ENCODE measurements at places on chromosomes 6 and 20. TPM values are rescaled to one million over a fixed set of nuclear protein-coding genes. Genes with fewer than 3 reads are reported as not detected.

GRCh38 chr6:50902260-50902659 lies 83.6 kb downstream of the TFAP2B start:
- no peak for DNase-seq

GRCh38 chr20:834151-834746 lies 734 bp downstream of the FAM110A start:
- DNase-seq, result no peak

DNA sequence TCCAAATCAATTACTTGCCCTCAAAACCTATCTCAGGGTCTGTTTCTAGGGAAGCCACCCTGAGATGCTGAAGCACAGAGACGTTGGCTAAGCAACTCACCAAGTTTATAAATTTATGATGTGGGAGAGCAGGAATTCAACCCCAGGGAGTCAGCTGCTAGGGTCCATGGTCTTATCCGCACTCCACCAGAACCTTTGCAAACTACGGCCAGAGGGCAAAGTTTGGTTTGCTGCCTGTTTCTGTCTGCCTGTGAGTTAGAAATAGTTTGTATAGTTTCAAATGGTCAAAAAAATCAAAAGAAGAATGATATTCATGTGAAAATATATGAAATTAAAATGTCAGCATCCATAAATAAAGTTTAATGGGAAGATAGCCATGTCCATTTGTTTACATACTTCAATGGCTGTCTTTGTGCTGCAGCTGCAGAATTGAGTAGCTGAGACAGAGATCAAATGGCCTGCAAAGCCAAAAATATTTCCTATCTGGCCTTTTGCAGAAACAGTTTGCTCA lies 83.7 kb upstream of the ZFP64 start:
- no peak for DNase-seq

DOK5 gene
- not detected for total RNA-seq

Measured in Karpas-422 (cell line).